Coronary artery (tissue), 2 donors: ENCODE measurements at places on chromosomes 4 and X.

GRCh38 chr4:21765810-21766407, 182.7 kb downstream of the KCNIP4 start:
- no peak for DNase-seq

DNA sequence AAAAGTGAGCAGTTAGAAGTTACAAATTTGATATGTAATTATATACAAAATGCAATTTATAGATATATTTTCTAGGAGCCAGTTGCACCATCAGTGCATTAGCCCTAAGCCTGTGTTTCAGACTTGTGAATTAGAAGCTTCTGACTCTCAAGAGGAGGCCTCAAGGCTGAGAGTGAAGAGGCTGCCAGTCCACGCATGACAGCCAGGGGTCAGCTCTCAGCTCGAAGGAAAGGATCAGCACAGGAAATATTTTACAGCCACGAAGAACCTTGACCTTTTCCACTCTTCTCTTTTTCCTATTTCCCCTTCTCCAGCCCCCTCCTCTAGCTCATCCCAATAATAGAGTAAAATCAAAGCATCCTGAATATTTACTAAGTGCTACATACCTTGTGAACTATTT, 642.4 kb downstream of the TRIML1 start:
- DNase-seq, result no peak

DNA sequence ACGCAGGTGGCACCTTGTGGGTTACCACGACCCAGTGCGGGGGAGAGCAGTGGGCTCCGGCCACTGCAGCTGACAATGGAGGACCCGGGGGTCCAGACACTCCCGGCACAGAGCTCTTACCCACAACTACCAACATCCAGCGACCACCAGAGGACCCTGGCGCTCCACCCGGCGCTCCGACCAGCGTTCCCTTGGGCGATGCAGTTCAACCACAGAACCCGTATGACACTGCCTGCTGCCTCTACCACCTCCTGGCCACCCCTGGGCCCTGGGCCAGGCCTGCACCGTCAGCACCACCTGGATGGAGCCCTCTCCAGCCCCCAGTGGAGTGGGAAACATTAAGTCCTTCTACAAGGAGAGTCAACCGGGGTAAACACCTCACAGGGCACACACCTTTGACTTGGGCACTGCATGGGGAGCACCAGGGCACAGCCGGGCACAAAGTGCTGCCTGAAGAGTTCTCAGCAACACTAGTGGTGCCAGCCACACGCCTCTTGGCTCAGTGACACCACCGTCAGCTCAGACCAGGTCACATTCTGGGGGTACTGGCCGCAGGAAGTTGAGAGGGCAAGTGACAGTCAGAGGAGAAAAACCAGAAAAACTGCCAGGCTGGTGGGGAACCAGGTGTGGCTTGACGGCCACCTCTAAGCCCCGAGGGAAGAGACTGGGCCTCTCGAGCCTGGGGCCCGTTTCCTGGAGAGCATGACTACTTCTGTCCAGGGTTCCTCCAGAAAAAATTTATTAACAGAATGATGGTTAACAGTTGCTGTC, 2.6 kb downstream of the CTBP1 start:
- peak; percentile 73 for DNase-seq

- no peak for DNase-seq
Observed at GRCh38 chr4:10024303-10024702, 3.0 kb upstream of the SLC2A9 start.

DNA sequence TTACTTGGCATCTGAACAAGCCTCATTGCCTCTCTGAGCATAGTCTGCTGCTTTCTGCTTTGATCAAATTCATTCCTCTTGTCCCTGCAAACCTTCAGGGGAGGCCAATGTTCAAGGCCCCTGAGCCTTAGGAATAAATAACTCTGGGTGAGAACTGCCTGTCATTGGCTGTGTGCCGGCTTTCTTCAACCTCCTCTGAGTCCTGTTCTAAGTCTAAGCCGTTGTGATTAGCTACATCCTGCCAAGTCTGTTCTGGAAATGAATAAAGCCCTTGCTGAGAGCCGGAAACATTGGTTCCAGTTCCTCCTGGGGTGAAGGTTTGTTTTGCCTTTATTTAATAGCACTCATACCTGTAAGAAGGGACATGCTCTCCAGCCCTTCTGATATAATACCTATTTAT, 13.8 kb downstream of the RNF4 start:
- no peak for DNase-seq

DNA sequence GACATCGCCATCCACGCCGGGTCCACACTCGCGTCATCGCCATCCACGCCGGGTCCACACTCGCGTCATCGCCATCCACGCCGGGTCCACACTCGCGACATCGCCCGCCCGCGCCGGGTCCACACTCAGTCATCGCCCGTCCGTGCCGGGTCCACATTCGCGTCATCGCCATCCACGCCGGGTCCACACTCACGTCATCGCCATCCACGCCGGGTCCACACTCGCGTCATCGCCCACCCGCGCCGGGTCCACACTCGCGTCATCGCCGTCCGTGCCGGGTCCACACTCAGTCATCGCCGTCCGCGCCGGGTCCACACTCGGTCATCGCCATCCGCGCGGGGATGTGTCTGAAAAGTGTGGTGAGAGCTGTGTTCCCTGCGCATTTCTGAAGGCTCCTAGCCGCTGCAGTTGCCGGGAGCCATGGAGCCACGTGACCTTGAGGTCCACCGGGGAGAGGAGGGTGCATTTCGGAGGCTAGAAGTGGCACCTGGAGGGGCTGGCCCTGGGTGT, 17.3 kb downstream of the PCGF3 start:
- DNase-seq, result no peak

- DNase-seq, result no peak
Observed at GRCh38 chrX:74536832-74537371, 77.5 kb downstream of the RLIM start.

DNA sequence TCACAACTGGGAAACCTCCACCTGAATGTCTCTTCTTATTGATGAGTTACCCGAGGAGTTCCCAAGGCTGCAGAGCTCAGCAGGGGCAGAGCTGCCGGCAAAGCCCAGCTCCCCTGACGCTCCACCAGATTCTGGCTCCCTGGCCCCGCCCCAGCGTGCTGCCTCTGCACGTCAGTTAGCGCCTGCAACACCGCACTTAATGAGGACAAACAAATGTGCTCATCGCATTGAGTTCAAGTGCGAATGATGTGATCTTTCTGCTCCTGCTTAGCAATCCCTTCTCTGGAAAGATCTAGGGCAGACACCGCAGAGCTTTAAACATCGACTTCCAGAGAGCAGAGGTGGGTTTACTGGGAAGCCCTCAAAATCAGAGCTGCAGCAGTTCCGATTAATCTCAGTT, 55.5 kb upstream of the FBXW7 start:
- no peak for DNase-seq

DNA sequence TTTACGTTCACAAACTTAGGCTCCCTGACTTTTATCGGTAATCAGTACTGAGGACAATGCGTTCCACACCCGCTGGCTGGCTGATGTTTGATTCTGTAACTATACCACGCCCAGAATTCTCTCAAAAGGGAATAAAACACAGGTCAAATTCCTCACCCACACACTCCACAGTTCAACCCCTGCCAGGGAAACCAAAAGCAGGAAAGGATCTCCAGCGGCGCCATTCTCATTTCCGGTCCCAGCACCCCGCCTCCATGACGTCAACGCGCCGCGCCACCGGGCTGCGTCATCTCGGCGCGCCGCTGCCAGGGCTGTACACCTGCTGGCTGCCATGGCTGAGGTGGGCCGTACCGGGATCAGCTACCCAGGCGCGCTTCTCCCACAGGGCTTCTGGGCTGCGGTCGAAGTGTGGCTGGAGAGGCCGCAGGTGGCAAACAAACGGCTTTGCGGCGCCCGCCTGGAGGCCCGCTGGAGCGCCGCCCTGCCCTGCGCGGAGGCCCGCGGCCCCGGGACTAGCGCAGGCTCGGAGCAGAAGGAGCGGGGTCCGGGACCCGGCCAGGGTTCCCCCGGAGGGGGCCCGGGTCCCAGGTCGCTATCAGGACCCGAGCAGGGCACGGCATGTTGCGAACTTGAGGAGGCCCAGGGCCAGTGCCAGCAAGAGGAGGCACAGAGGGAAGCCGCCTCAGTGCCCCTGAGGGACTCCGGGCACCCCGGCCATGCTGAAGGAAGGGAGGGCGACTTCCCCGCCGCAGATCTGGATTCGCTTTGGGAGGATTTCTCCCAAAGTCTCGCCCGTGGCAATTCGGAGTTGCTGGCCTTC, at the start of the genes ACOX3 and TRMT44:
Gene ACOX3, minus strand, starts transcription at position 232 of the 820 bp plus-strand sequence. CDS start 24,202 bp downstream, outside the sequence.
Gene TRMT44, plus strand, starts transcription at position 286 of the 820 bp plus-strand sequence. Its CDS starts 46 bp downstream, at position 332.
- peak; percentile 95 for DNase-seq

DNA sequence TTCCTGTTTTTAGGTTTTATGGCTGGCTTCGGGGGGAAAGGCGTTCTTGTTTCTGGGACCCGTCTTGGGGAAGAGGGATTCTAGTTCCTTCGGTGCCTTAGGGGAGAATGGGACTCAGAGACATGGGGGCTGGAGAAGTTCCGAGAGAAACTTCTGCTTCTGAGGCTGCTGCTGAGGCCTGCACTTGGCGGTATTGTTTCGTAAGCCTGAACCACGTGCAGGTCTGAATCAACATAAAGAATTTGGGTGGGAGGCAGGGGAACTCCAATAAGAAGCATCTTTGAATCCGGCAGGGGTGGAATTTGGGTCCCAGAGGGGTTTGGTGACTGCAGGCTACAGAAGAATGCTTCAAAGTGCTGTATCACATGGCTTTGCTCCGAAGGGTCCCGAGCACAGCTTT, 15.1 kb downstream of the XG start:
- no peak for DNase-seq

DNA sequence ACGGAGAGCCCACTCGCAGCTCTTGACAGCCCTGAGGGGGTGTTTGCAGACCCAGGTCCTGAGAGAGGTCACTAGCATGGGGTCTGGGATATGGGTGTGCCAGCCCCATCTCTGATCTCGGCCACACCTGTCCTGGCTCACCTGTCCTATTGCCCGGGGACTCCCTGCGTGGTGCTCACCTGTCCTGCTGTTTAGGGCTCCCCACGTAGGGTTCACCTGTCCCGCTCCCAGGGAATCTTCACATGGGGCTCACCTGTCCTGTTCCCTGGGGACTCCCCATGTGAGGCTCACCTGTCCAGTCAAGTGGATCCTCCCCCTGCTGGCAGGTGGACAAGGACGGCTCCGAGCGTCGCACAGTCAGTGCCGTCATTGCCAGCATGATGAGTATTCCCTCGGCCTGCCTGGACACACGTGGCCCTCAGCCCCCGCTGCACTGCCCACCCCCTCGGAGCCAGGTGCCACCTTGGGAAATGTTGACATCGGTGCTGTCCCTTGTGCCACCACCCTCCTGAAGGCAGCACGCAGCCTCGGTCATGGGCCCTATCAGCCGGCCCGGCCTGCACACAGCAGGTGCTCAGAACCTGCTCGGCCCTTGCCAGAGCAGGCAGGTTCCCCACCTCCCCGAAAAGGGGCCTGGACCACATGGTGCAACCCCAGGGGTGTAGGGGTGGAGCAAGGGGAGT, 6.3 kb downstream of the SLC49A3 start:
- no peak for DNase-seq

- DNase-seq, result no peak
Observed at GRCh38 chr4:8534129-8534528, 46.1 kb upstream of the GPR78 start.

GRCh38 chr4:8595237-8596087, 2.9 kb downstream of the CPZ start:
- no peak for DNase-seq

DNA sequence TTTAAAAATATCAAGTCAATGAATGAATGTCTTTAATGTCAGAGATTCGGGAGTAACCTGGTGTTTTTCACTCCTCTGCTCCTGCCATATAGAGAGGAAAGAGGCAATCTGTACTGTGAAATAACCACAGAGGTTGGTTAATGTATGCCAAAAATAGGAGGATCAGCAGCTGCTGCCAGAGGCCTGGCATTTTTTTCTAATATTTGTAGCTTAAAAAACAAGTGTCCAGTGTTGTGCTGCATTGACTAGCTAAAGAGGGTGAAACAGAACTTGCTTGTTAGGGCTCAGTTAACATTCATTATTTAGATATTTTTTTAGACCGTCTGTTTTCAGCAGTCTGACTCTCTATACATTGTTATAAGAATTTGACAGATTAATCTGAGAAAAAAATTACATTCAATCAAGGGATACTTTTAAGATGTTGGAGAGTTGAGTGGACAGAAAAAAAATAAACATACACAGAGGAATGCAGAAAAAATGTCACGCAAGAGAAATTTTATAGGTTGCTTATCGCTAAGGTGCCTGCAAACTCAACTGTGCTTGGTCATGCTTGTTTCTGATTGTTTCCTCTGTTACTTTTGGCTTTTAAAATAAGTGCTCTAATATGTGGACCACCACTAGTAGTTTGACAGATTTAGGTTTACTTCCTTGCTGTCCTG, 392.3 kb upstream of the GALNT7 start:
- no peak for DNase-seq
